ENCODE measurements at places on chromosomes 7 and 10.

GRCh38 chr10:7345717-7346116 lies 65.1 kb downstream of the SFMBT2 start:
- DNase-seq: no peak

- no peak for DNase-seq
Measured at GRCh38 chr10:88670497-88670896, 6.3 kb downstream of the LIPF start.

DNA sequence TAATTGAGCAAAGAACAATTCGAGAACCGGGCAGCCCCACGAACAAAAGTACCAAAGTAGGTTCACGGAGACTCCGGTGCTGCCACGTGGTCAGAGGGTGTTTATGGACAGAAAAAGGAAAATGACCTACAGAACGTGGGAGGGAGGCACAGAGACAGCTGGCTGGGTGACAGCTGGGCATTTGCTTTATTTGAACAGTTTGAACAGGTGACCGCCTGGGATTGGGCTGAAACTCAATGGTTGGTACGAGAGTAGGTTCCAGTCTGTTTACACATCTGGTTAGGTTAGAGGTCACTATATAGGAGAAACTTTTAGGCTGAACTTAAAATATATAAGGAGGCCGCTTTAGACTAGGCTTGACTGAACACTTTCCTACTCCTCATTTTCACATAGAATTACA lies 50.6 kb upstream of the CELF2 start:
- DNase-seq: no peak

DNA sequence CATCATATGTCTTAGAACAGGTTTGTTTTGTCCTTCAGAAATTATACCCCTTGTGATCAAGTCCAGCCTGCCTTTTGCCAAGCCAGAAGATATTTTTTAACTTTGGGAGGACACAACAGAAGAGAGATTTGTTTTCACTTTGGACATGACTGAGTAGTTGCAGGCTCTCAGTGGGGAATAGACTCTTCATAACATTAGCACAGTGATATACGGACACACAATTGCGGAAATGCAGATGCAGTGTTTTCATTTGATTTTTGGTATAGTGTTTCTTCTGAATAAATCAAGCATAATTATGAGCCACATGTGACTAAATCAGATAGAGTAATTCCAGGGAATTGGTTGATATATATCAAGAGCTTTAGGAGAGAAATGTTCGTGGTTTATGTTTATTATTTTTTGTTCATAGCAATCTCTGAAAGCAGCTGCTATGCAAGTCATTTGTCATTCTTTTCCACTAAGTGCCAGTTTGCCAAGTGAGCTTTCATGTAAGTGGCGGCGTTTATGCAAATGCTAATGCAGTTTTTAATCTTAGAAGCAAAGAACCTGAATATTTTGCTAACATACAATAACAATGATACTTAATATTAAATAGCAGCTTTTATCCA lies 69.6 kb upstream of the HDAC9 start:
- DNase-seq: no peak

- DNase-seq: no peak
Measured at GRCh38 chr7:5626498-5626897, 155.0 kb downstream of the RNF216 start.

DNA sequence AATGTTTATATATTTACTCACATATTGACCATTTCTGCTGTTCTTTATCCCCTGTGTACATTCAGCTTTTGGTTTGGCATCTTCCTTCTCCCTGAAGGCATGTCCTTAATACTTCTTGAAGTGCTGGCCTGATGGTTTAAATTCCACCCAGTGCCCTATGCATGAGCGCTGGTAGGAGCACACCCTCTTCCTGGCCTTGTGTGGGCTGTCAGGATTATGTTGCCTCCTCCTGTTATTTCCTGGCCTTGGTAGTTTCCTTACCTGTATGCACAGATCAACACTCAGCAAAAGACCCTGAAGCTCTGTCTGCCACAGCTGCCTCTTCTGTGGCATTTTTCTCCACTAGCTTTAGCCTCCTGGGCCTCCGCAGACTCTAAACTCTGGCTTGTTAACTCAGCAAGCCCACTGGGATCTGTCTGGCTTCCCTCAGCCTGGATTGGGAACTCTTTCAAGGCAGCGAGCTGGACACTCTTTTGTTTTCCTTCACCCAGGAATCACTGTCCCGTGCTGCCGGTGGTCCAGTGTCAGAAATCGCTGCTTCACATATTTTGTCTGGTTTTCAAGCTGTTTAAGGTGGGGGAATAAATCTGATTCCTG lies 595.2 kb downstream of the SDK1 start:
- no peak for DNase-seq

- DNase-seq: no peak
Measured at GRCh38 chr10:69418052-69418752, 1.5 kb upstream of the TACR2 start.

DNA sequence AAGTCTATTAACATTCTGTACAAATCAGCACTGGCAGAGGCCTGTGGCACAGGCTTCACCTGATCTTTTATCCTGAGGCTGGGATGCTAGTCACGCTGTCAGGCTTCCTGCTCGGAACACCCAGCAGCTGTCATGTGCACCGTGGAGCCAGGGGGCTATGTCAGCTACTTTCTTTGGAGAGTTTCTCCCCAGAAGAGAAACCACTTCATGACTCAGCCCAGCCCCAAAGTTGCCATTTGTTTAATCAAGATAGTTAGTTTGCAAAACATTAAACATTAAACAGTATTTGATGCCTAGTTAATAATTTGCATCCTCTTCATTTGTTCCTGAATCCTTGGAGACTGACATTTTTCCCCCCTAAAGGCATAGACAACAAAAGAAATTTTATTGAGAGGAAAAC lies at the start of gene HABP2:
HABP2 (plus strand) TSS at position 353 of the 400 bp plus-strand sequence. CDS start 69 bp downstream, outside the sequence.
- DNase-seq: no peak

DNA sequence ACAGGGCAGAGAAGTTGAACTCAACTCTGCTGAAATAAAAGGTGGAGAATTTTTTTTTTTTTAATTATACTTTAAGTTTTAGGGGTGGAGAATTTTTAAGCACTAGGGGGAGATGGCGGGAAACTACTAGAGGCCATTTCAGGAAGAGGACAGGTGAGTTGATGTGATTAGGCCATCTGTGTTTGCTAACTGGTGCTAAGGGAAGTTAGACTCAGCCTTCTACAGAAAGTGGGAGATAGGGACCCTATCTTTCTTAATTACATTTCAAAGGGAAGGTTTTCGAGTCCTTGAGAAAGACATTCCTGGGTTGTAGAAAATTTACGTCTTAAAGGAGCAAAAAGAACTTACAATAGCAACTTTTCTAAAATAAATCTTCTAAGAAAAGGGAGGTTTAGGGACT lies 124.8 kb downstream of the LHFPL3 start:
- DNase-seq: no peak

DNA sequence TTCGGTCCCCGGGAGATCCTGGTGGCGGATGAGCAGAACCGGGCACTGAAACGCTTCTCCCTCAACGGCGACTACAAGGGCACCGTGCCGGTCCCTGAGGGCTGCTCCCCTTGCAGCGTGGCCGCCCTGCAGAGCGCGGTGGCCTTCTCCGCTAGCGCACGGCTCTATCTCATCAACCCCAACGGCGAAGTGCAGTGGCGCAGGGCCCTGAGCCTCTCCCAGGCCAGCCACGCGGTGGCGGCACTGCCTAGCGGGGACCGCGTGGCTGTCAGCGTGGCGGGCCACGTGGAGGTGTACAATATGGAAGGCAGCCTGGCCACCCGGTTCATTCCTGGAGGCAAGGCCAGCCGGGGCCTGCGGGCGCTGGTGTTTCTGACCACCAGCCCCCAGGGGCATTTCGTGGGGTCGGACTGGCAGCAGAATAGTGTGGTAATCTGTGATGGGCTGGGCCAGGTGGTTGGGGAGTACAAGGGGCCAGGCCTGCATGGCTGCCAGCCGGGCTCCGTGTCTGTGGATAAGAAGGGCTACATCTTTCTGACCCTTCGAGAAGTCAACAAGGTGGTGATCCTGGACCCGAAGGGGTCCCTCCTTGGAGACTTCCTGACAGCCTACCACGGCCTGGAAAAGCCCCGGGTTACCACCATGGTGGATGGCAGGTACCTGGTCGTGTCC lies 3.7 kb downstream of the TRIM56 start:
- no peak for DNase-seq

GRCh38 chr7:22666732-22667131 lies 60.3 kb upstream of the IL6 start:
- no peak for DNase-seq

All from NCI-H1417 treated with DMSO at 0.1 percent for 48 hours (cell line).